ENCODE measurements at places on chromosomes 4 and X.

DNA sequence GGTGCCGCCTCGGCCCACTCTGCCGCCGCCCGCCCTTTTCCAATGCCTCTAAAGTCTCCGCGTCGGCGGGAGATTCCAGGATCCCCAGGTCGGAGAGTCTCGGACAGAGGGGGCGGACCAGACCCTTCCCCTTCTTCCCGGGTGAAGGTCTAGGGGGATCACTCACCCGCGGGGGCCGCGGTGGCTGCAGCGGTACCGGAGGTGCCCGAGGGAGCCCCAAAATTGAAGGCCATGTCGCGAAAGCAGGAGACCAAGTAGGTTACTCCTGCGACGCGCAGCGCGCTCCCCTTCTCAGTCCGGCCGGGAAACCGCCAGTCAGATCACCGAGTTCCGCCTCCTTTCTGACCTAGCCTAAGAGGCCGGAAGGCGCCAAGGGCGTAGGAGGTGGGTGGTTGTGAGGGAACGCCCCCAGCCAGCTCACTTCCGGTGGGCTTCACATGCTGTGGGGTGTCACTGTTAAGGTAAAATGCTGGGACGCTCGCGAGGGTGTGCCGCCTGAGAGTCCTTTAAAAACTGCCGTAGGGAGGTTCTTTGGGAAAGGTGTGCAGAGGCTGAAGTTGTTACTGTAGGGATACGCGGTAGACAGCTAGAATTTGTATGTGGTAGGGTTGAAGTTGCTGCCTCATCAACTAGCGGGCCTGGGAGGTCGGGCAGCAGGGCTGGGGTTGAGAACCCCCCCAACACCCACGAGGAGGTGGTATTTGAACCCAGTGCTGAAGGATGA is at the start of gene NUP54:
Gene NUP54 (minus strand): TSS at position 256 of the 724 bp plus-strand sequence. CDS start 23 bp downstream, at position 233.
- peak; percentile 93 for DNase-seq

- no peak for DNase-seq
These were observed 159.1 kb upstream of the LEF1 start for GRCh38 chr4:108327642-108328382.

GRCh38 chrX:960821-961220 is 251.6 kb downstream of the CRLF2 start:
- no peak for DNase-seq

- no peak for DNase-seq
These were observed 2.4 kb downstream of the MYOZ2 start for GRCh38 chr4:119138046-119138445.

DNA sequence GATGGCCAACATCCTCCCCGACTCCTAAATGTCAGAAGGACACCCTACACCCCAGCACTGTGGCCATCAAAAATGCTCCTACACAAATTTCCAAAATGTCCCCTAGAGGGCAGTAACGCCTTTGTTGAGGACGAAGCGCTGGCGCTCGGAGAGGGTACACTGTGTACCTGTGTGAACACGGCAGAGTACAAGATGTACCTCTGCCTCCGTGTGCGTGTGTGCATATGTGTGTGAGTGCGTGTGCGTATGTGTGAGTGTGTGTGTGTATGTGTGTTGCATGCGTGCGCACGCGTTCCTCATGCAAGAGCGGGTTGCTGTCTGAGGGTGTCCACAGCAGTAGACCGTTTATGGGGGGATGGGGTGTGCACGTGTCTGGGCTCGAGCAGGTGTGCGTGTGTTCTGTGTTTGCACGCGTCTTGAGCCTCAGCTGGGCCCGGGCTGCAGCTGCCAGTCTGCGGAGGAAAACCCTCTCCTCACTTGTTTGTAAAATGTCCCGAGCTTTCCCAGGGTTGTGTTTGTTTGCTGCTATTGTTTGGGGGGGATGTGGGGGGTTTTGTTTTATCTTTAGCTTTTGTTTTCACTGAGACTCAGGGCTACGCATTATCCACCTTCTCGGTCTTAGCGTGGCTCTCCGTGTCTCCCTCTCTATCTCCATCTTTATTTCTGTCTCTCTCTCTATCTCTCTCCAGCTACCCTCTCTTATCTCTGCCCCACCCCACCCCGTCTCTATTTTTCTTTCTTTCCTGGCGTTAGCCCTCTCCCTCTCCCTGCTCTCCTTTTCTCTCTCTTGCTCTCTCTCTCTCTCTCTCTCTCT is 10.4 kb upstream of the TSPYL2 start:
- peak; percentile 88 for DNase-seq

GRCh38 chr4:108473163-108473720 is 147.1 kb upstream of the RPL34 start:
- DNase-seq = no peak

DNA sequence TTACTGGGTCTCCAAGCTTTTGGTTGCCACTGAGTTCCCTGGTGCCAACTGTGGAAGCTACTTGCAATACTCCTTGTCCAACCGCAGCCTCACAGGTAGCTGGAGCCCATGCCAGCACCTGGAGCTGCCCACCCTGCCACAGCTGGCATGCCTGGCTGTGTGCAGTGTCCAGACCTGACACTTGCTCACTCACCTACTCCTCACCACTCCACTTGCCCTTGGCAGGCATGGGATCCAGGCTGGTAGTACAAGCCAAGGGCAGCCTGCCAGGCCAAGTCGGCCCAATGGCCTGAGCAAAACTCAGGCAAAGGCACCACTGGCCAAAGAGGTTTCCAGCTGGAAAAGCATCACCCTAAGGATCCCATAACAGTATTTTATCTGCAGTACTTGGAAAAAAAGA is 246.3 kb downstream of the PDGFC start:
- DNase-seq = no peak

DNA sequence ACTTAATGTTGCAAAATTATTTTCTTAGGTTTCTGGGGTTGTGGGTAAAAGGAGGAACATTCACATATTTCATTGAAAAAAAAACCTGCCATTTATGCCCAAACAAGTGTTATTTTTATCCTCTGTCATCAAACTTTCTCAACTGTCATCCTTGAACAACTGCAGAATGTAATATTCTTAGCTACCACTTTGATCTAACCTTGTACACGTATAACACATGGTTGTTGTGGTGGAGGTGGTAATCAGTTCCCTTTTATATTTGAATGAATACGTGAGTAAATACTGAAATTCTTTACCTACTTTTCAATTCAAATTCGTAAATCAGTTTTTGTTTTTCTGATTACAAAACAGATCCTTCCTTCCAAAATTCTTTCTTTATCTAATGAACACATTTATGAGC is 3.8 kb upstream of the AMMECR1 start:
- DNase-seq = no peak

DNA sequence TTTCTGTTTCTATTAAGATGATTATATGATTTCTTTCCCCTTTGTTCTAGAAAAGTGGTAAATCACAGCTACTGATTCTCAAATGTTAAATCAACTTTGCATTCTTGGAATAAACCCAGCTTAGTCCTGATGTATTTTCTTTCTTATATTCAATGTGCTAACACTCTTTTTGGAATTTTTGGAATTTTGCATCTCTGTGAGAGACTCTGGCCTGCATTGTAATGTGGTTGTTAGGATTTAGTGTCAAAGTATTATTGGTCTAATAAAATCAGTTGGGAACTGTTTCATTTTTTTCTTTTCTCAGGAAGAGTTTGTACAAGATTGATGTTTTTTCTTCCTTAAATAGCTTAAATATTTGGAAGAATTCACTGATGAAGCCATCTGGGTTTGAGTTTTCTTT is 109.6 kb downstream of the KIT start:
- DNase-seq = no peak

- no peak for DNase-seq
These were observed 3.3 kb downstream of the COQ2 start for GRCh38 chr4:83281307-83281706.

- DNase-seq = no peak
These were observed 138.1 kb downstream of the MID1 start for GRCh38 chrX:10482261-10482660.

All from body of pancreas (tissue), 4 donors.